ENCODE measurements at places on chromosomes 2 and 18.

DNA sequence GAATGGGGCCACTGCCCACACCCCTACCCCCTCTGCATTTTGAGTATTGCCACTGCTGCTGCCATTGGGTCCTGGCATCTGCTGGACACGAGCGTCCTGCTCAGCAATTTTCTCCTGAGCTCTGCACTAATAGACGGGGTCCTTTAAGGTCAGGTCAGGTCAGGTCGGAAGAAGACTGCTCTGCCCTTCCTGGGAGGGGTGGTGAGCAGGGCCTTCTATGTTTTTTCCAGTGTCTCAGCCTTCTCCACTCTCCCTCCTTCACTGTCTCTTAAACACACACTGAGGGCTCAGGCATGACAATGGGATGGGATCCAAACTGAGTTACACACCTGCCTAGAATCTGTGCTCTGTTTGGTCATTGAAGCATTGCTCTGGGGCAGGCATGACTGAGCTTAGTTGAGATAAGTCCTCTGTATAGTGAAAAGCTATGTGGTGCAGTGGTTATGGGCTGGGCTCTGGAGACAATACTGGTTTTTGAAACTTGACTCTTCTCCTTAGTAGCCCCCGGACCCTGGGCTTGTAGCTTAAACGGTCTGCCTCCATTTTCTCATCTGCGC lies 10.6 kb downstream of the MYO1B start:
- DNase-seq = no peak

GRCh38 chr2:172215936-172216335 lies 113.2 kb upstream of the DLX2 start:
- no peak for DNase-seq

- no peak for DNase-seq
These were observed 60.0 kb upstream of the SPTBN1 start for GRCh38 chr2:54396107-54396506.

GRCh38 chr2:105402809-105403208 lies 4.0 kb upstream of the FHL2 start:
- no peak for DNase-seq

DNA sequence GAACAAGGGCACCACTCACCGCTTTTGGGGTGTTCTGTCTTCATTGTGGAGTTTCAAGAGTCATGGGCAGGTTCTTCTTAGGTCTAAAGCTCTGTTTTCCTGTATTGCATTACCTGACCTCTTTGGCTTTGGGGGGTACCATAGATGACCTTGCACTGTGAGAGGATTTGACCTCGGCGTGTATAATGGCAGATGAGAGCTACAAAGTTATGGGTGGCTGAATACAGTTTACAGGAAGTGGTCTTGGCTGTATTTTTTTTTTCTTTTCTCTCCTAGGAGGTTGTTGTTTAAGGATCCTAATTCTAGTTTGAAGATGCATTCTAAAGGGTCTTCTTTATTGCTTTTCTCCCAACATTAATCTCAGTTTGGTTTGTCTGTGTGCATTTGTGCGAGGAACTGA lies 11.5 kb downstream of the GAL3ST2 start:
- DNase-seq = no peak

GRCh38 chr2:224171226-224171625 lies 132.1 kb upstream of the SERPINE2 start:
- no peak for DNase-seq

DNA sequence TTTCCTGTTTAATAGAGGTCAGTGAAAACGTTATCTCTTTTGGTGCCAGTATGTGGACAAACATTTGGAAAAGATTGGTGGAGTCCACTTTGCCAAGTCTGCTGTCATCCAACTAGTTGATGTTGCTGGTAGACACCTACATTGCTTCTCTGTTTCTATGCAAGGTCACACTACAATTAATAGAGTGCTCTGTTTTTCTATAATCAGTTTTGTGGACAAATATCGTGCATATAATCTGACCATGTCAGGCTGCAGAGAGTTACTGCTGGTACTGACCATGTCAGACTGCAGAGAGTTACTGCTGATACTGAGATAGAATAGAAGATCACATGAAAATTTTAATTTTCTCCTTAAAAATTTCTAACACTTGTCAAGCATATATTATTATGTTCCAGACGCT lies 603.3 kb downstream of the TSN start:
- no peak for DNase-seq

DNA sequence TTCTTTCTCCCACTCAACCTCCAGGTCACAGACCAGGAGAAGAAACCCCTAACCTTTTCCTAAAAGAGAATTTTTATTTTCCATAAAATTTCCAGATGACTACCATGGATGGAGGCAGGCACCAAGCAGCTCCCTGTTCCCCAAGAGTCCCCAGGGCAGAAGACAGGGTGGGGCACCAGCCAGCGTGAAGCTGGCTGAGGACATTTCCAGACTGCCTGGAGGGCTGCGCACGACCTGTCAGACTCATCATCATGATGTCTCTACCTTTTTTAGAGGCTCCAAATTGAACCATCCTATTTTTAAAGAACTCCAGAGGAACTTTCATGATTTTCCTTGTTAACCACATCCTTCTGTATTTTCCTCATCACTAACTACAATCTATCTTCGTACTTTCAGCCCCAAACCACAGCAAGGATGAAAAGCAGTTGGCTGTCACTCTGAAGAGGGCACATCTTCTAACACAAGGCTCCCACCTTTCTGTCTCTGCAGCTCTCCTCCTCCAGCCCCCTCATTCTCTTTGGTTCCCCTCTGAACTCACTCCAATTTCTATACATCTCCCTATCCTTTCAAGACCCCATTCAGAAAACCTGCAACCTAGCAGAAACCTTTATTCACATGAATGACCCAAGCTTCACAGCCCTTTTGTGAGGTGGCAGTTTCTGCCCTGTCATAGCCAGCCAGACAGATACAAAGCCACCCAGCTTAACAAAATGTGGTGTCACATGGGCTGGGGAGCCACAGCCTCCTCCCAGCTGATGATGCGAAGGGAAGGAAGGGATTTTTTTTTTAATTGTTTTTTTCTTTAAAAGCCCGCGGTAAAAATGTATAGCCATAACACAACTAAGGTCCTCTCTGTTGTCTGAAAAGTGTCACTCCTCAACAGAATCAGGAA lies 11.1 kb downstream of the AMMECR1L start:
- no peak for DNase-seq

DNA sequence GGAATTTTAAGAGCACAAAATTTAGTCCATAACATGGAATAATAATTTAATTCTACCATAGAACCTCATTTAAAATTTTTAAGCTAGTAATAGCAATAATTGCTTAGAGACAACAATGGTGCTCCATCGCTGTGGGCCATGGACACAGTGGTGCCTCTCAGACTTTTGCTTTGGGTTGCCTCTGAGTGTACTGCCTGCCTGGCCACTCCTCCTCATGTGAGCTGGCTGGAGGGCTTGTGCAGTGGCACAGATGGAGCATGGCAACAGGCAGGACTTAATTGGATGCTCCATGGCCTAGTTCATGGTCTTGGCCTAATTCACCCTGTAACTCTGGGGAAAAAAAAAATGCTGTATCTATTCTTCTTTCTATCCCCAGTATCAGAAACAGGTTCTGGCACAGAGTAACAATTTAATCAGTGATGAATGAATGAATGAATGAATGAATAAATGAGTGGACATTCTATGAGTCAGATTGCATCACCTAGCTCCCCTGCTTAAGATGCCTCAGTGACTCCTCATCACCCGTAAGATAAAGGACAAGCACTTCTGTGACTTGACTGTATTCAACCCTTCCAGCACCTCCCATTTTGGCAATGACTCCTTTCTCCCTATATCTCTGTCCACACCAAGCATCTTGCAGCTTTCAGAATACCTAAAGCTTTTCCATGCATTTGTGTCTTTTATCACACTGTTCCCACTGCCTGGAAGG lies 211.8 kb upstream of the SLC14A2 start:
- no peak for DNase-seq

DNA sequence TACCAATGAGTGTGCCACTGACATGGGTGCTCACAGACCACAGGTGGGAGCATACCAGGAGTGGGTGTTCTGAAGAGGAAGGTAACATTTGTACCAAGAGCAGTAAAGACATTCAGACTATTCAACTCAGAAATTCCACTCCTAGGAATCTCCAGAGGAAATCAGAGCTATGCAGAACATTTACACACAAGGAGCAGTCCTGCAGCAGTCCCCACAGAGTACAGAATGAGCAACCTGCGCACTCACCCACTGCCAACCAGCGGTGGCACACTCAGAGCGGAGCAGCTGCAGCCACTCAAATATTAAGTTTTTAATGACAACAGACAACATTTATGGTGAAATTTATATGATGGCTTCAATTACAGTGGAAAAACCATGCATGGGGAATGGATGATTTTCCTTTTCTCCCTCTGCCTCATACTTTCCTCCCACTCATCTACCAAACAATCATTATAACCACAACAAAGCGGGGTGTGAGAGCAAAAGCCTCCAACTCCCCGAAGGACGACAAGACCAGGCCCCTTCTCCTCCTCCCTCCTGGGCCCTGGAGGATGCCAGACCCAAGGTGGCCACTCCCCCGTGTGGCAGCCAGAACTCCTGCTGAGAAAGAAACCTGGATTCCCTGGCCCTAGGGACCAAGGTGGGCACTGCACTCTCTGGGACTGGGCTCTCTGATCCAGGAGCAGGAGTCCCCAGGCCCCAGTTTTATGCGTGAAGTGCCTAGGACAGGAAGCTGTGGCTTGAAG lies 5.4 kb downstream of the HS6ST1 start:
- DNase-seq = peak; percentile 10

- no peak for DNase-seq
These were observed 1230.2 kb upstream of the ZEB2 start for GRCh38 chr2:145750144-145750543.

GRCh38 chr2:83196225-83196624 lies 1262.9 kb downstream of the SUCLG1 start:
- peak; percentile 8 for DNase-seq

Data from NCI-H69 (cell line).